Glomerular endothelial cell (primary cell): ENCODE measurements at places on chromosomes 7 and 10. TPM values are rescaled to one million over a fixed set of nuclear protein-coding genes. Genes with fewer than 3 reads are reported as not detected.

Gene AKR1B15
- total RNA-seq: not detected in 2 replicates

Gene ADCY1
- total RNA-seq: 0.35 and 0.87 TPM in 2 replicates

Gene MYOZ1
- total RNA-seq: not detected in 2 replicates

Gene CAMK2B
- total RNA-seq: 0.05 and 0.29 TPM in 2 replicates

Gene SLC16A12
- total RNA-seq: 0.58 and 1.6 TPM in 2 replicates

Gene NEUROD6
- total RNA-seq: not detected in 2 replicates
